NAMALWA (cell line): ENCODE measurements at places on chromosomes 7 and 10.

GRCh38 chr7:4164556-4164955, 517.5 kb upstream of the FOXK1 start:
- no peak for DNase-seq

GRCh38 chr10:5555021-5555510, 30.3 kb downstream of the CALML3 start:
- DNase-seq, result no peak

DNA sequence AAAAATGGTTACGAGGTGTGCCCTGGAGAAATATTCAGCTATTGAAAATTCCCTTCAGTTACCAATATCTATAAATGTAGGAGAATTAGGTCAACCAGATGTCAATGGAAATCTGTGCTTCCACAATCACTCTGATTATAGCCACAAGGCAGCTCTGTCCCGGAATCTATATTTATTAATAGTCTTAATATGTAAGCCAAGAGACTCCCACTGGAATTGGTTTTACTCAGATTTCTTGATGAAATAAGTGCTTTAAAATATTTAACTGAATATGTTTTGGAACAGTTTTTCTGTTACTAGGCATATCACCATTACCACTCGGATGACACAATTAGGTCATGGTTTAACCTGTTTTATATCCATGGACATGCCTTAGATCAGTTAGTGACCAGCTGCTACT, 169.6 kb downstream of the POM121L12 start:
- DNase-seq, result no peak

DNA sequence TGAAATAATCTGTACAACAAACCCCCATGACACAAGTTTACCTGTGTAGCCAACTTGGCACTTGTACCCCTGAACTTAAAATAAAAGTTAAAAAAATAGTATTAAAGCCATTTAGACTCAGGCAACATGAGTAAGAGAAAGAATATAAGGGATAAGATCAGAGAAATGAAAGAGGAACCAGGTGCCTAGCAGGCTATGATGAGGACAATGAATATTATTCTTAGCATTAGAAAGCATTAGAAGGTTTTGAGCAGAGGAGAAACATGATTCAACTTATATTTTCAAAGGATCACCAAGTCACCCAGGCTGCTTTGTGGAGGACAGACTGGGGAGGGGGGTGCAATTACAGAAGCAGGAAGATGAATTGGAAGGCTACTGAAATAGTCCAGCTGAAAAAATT, 48.1 kb upstream of the TES start:
- DNase-seq, result no peak

- DNase-seq, result no peak
Measured at GRCh38 chr10:52100011-52100547, 214.0 kb upstream of the DKK1 start.

GRCh38 chr7:132105096-132105495, 471.2 kb downstream of the PLXNA4 start:
- no peak for DNase-seq

GRCh38 chr7:151799506-151799905, 77.4 kb downstream of the PRKAG2 start:
- DNase-seq, result no peak

DNA sequence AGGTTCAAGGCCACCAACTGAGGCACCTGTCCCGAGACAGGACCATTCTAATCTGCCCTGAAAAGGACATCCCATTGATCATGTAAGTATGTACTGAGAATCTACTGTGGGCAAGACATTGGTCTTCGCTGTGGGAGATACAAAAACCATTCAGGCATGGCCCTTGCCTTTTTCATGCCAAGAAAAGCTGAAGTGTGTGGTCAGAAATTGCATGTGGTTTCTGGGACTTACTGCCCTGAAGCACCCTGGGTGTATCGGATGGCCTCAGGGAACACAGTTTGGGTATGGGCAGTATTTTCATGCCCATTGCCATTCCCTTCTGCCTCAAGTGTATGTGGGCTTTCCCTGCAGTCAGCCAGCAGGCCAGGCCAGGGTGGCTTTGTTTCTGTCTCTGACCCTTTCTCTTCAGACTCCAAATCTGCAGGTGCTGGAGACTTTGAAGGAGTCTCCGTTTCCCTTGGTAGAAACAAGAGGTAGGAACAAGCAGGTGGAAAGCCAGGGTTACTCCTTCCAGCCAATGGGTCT, 285.7 kb downstream of the ZEB1 start:
- no peak for DNase-seq

DNA sequence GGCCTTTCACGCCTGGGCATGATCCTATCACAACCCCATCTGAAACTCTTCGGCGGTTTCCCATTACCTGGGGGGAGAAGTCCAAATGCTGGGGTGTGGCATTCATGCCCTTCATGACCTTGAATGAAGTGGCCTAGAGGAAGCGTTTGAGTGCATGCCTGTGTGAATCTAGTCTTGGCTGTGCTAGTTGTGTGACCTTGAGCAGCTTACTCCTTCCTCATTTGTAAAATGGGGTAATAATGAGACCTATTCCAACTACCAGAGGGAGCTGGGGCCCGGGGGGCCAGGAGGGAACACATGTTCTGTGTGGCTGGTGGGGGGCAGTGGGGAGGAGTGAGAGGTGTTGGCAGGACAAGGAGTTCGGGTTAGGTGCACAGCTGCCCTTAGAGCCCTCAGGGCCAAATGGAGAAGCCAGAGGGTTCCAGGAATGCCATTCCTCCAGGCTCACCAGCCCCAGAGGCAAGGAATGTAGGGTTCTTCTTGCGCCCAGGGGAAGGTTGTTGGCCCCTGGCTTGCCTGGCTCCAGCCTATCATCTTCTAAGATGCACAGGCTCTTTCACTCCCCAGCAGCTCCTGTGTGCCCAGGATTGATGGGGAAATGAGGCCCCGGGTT, 21.3 kb upstream of the TBRG4 start:
- DNase-seq, result no peak

GRCh38 chr7:133783276-133783675, 343.9 kb upstream of the LRGUK start:
- DNase-seq, result no peak

DNA sequence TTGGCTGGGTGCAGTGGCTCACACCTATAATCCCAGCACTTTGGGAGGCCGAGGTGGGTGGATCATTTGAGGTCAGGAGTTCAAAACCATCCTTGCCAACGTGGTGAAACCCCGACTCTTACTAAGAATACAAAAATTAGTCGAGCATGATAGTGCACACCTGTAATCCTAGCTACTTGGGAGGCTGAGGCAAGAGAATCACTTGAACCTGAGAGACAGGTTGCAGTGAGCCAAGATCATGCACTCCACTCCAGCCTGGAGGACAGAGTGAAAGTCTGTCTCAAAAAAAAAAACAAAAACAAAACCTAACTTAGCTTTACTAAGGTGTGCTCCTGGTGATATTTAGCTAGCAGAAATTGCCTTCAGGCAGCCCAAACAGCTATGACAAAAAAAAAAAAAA, 24.3 kb upstream of the VDAC2 start:
- DNase-seq, result no peak

- no peak for DNase-seq
Measured at GRCh38 chr7:69994218-69994617, 395.9 kb downstream of the AUTS2 start.

GRCh38 chr10:90394311-90394710, 463.5 kb downstream of the HTR7 start:
- no peak for DNase-seq

GRCh38 chr10:77855404-77856155, 71.0 kb downstream of the DLG5 start:
- DNase-seq, result no peak

DNA sequence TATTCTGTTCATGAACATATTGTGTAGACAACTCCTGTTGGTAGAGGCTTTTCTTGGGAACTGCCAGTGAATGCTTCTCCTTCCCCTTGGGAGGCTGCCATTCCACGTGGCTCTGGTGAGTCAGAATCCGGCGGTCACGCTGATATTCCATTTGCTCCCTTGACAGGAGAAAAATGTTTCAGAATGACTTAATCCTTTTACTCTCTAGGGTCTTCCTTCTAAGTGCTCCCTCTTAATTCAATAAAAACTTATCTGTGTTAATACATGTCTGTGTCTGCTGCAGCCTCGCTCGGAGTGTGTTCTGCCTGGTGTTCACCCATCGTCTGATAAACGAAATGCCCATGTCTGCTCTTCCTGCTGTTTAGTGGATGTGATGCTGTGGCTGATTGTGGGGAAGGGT, 278.6 kb downstream of the ARHGAP12 start:
- DNase-seq, result no peak

DNA sequence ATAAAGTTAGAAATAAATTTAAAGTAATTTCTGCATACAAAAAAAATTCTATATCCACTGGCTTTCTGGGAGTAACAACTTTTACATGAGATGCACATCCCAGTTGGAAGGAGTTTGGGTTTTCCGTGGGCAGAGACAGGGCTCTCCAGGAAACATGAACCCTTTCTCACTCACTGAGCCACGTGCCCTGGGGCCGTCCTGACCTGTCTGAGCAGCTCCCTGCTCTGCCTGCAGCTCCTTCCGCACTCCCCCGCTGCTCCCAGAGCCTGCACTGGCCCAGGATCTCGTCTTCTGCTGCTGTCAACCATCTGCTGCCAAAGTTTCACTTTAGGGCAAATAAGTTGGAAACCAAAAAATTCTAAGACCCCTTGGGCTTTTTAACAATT, 169.1 kb downstream of the DIP2C start:
- DNase-seq, result no peak
